Central memory CD8-positive, alpha-beta T cell (primary cell): ENCODE measurements at places on chromosomes 16 and 17.
A peak's percentile ranks its signal among the peaks of the same experiment; 100 is the strongest.

DNA sequence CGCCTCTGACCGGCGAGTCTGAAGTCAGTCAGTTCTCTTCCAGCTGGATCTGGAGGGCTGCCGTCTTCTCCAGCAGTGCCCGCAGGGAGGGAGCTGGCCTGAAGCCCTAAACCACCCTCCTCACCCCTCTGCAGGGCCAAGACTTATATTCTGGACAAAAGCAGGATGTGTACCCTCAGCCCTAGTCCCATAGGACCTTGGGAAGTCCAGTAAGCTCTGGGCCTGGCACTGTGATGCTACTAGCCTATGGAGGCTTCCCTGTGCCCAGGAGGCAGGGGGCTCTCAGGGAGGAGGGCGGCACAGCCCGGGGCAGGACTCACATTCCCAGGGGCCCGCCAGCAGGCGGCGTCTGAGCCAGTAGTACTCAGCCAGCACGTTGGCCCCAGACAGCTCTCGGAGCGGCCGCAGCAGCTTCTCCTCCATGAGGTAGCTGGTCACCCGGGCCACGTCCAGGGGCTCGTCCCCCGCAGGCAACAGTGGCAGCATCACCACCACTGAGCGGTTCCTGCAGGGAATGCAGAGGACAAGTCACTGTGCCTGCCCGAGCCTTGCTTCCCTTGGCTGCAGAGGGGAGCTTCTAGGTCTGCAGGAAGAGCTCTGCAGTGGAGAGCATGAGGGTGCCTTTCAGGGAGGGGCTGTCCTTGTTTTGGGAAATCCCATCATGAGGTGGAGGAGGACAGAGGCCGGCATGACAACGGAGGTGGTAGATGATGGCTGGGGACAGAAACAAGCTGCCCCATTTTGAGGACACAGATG, 41.7 kb downstream of the RMI2 start:
- H3K4me1 ChIP-seq: no peaks in the 10 kb centered on the region
- H3K27ac ChIP-seq: no peak overlapping the region
- H3K36me3 ChIP-seq: peaks cover 2% of the 10 kb centered on the region
- no peaks in the 10 kb centered on the region for H3K27me3 ChIP-seq
- DNase-seq: no peak

DNA sequence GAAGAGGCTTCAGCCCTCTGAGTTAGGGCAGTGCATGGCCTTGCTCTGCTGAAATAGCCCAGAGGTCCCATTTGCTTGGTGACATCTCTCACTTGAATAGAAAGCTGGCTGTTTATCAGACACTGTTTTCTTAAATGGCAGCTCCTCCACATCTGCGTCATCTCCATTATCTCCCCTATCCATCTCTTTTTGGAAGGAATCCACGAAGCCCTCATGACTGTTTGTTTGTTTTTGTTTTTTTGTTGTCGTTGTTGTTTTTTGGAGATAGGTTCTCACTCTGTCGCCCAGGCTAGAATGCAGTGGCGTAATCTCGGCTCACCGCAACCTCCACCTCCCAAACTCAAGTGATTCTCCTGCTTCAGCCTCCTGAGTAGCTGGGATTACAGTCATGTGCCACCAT, 16.6 kb downstream of the NAA60 start:
- H3K36me3 ChIP-seq: peaks cover 16% of the 10 kb centered on the region
- no peak for DNase-seq
- H3K27me3 ChIP-seq: no peaks in the 10 kb centered on the region
- peak overlapping the region; percentile 86 for H3K4me3 ChIP-seq
- H3K27ac ChIP-seq: no peak overlapping the region
- peaks cover 41% of the 10 kb centered on the region for H3K4me1 ChIP-seq

- no peak overlapping the region for H3K27ac ChIP-seq
- peaks cover 17% of the 10 kb centered on the region for H3K4me1 ChIP-seq
- no peak for DNase-seq
- no peak overlapping the region for H3K4me3 ChIP-seq
- H3K36me3 ChIP-seq: peaks cover 3% of the 10 kb centered on the region
Observed at GRCh38 chr17:83192161-83192788, 112.9 kb downstream of the METRNL start.

DNA sequence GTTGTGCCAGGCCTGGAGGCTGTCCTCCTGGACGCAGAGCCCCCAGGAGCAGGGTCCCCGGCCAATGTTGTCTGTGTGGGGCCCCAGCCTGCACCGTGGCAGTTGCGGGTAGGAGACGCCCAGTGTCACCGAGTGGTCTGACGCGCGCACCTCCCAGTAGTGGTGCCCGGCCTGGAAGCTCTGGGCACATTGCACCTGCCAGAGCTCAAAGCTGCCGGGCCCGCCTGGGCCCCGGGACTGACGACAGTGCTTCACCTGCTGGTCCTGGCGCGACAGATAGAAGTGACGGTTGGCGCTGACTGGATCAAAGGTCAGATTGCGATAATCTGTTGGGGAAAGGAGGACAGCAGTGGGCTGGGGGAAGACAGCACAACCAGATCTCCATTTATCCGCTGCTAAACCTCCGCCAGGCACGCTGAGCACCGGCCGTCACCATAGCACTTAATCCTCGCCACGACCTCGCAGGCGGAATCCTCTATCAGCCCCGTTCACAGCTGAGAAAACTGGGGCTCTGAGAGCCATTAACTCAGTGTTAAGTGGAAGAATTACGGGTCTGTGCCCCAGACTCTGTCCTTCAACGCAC, 5.6 kb downstream of the TRIM65 start:
- H3K27me3 ChIP-seq: no peaks in the 10 kb centered on the region
- H3K36me3 ChIP-seq: peaks cover 10% of the 10 kb centered on the region
- peaks cover 28% of the 10 kb centered on the region for H3K4me1 ChIP-seq
- DNase-seq: no peak
- no peak overlapping the region for H3K4me3 ChIP-seq
- no peak overlapping the region for H3K27ac ChIP-seq

GRCh38 chr16:21277045-21277926, 804 bp downstream of the CRYM start:
- peaks cover 2% of the 10 kb centered on the region for H3K36me3 ChIP-seq
- H3K27ac ChIP-seq: no peak overlapping the region
- no peak for DNase-seq
- peaks cover 94% of the 10 kb centered on the region for H3K27me3 ChIP-seq

- no peaks in the 10 kb centered on the region for H3K27me3 ChIP-seq
- H3K36me3 ChIP-seq: peaks cover 5% of the 10 kb centered on the region
- peak within 1 kb of the TSS; percentile 36 for H3K27ac ChIP-seq
- H3K4me3 ChIP-seq: peak within 1 kb of the TSS; percentile 77
Observed at GRCh38 chr17:35731239-35731916, at the start of gene RASL10B. Gene RASL10B, plus strand, starts transcription at chr17:35731639. Its CDS starts 3,546 bp downstream, at chr17:35735185.

GRCh38 chr17:61399131-61400065, at the start of gene TBX2:
Gene TBX2, plus strand, starts transcription at chr17:61399843. Its CDS starts 334 bp downstream, at chr17:61400177.
- peak within 1 kb of the TSS; percentile 71 for H3K4me3 ChIP-seq
- peaks cover 67% of the 10 kb centered on the region for H3K27me3 ChIP-seq
- peaks cover 31% of the 10 kb centered on the region for H3K4me1 ChIP-seq
- no peak for DNase-seq
- peaks cover 17% of the 10 kb centered on the region for H3K36me3 ChIP-seq

- no peak overlapping the region for H3K27ac ChIP-seq
- H3K4me1 ChIP-seq: peaks cover 22% of the 10 kb centered on the region
- H3K4me3 ChIP-seq: peak overlapping the region; percentile 61
- H3K27me3 ChIP-seq: no peaks in the 10 kb centered on the region
- no peak for DNase-seq
- H3K36me3 ChIP-seq: peaks cover 4% of the 10 kb centered on the region
Observed at GRCh38 chr17:74452841-74453661, 13.4 kb upstream of the CD300A start.

- DNase-seq: no peak
- peak overlapping the region; percentile 3 for H3K4me3 ChIP-seq
- no peak overlapping the region for H3K27ac ChIP-seq
- H3K4me1 ChIP-seq: peaks cover 61% of the 10 kb centered on the region
Observed at GRCh38 chr16:11554053-11554452, 32.7 kb downstream of the LITAF start.

DNA sequence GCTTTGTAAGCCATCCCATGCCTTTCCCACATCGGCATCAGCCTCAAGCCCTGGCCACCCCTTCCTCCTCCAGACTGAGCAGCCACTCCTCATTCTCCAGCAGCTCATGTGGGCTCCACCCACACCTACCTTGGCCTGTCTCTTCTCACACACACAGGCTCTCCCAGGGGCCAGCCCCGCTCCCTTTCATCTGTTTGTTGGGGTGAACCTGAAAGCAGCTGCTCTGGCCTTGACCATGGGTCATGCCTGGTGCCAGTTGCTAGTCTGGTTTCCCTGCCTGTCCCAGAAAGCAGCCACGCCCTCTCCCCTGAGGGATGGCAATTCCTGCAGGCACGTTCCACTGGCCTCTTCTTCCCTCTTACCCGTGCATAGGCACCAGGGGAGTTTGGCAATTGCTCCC, 11.4 kb upstream of the TMEM238L start:
- peaks cover 76% of the 10 kb centered on the region for H3K27me3 ChIP-seq
- DNase-seq: no peak
- no peak overlapping the region for H3K4me3 ChIP-seq
- H3K36me3 ChIP-seq: peaks cover 2% of the 10 kb centered on the region
- no peak overlapping the region for H3K27ac ChIP-seq

- no peak for DNase-seq
- H3K4me1 ChIP-seq: no peaks in the 10 kb centered on the region
- no peak overlapping the region for H3K27ac ChIP-seq
- peaks cover 24% of the 10 kb centered on the region for H3K27me3 ChIP-seq
- no peak overlapping the region for H3K4me3 ChIP-seq
Observed at GRCh38 chr16:54493594-54493993, 207.0 kb upstream of the IRX3 start.

DNA sequence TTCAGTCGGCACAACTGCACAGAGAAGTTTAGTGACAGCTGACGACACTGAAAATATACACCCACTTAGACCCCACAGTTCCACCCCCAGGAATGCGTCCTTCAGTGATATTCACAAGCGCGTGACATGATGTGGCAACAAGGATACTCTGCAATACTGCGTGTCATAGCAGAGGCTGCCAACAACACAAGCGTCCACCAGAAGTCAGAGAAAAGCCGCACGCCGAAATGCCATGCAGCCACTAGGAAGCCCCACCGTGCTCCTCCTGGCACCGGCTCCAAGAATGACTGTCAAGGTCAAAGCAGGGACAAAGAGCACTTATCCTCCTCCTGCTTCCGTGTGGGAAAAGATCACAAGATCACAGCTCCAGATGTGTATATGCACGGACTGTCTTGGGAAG, 3.5 kb downstream of the ATP2A3 start:
- H3K27ac ChIP-seq: no peak overlapping the region
- no peak for DNase-seq
- peaks cover 80% of the 10 kb centered on the region for H3K4me1 ChIP-seq

DNA sequence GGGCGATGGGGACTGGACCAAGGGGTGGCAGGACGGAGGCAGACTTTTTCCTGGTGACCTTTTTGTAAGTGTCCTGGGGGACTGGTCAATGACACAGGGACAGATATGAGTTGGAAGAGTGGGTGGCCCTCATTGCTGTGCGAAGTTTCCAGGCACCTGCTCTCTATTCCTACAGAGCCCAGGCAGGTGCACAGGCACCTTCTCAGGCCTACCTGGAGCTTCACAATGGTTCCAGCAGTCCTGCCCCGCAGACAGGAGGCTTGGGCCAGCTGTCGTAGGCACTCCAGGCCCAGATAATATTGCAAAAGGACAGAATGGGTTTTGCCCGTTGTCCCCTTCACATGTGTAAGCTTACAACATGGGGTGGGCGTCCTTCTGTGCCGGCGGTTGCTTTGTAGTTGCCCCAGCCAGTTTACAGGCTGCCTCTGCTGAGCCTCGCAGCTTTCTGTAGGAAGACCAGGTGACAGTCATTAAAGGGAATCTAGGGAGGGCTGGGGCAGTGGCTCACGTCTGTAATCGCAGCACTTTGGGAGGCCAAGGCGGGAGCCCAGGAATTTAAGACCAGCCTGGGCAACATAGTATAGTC, 84.3 kb downstream of the ARHGAP23 start:
- H3K4me3 ChIP-seq: no peak overlapping the region
- peaks cover 44% of the 10 kb centered on the region for H3K27me3 ChIP-seq
- H3K4me1 ChIP-seq: peaks cover 16% of the 10 kb centered on the region
- DNase-seq: no peak
- no peaks in the 10 kb centered on the region for H3K36me3 ChIP-seq

DNA sequence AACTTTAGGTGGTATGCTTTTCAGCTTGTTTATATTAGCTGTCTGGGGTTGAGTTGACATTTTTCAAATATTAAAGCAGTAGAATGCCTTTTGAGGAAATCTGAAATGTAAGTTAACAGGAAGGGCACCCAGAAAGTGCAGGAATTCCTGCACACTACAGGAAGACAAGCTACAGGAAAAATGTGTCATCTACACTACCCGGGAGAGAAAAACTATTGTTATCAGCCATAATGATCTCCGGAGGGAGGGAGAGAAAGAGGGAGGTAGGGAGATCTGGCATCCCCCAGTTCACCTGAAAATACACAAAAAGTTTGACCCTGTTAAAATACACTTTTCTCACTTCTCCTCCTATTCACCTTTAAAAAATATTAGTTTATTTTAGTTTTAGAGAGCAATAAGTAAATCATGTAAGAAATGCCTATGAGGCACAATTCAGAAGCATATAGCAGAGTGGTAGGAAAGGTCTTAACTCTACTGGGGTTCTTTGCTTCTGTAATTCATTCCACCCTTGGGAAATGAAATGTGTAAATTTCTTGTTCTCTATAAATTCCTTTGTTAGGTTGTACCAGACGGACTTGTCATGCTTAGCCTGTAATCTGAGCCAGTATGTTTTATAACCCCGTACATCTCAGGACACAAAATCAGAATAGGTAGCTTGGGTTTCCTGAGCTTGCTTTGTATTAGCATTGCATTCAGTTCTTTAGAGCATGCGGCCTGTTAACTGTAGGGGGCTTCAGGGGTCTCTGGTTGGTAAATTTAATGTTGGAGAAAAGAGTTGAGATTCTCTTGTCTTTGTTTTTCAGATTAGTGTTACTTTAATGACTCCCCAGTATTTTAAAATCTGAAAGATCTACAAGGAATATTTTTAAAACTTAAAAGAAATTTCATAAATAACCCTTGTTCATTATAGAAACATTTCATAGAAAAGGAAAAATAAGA, 3.3 kb downstream of the MAP2K6 start:
- no peaks in the 10 kb centered on the region for H3K36me3 ChIP-seq
- no peak for DNase-seq
- peak overlapping the region; percentile 22 for H3K4me3 ChIP-seq
- peaks cover 16% of the 10 kb centered on the region for H3K4me1 ChIP-seq

GRCh38 chr17:76014100-76014924, 12.8 kb downstream of the EVPL start:
- peak; percentile 58 for DNase-seq
- no peak overlapping the region for H3K4me3 ChIP-seq
- H3K4me1 ChIP-seq: peaks cover 7% of the 10 kb centered on the region
- no peak overlapping the region for H3K27ac ChIP-seq

- no peak overlapping the region for H3K27ac ChIP-seq
- no peak overlapping the region for H3K4me3 ChIP-seq
- no peaks in the 10 kb centered on the region for H3K4me1 ChIP-seq
- peaks cover 30% of the 10 kb centered on the region for H3K27me3 ChIP-seq
- DNase-seq: no peak
Observed at GRCh38 chr16:24493821-24494220, 45.5 kb upstream of the RBBP6 start.

- H3K27me3 ChIP-seq: no peaks in the 10 kb centered on the region
- DNase-seq: no peak
- no peak overlapping the region for H3K4me3 ChIP-seq
- H3K27ac ChIP-seq: peak overlapping the region; percentile 1
- H3K36me3 ChIP-seq: peaks cover 25% of the 10 kb centered on the region
Observed at GRCh38 chr17:28942925-28943324, 8.4 kb downstream of the PHF12 start.
